Activated T-helper 1 cell treated with anti-CD3 and anti-CD28 coated beads, Interleukin-2, amount 50 U/mL, for 16 hours (primary cell): ENCODE measurements at places on chromosomes 3 and 15.

DNA sequence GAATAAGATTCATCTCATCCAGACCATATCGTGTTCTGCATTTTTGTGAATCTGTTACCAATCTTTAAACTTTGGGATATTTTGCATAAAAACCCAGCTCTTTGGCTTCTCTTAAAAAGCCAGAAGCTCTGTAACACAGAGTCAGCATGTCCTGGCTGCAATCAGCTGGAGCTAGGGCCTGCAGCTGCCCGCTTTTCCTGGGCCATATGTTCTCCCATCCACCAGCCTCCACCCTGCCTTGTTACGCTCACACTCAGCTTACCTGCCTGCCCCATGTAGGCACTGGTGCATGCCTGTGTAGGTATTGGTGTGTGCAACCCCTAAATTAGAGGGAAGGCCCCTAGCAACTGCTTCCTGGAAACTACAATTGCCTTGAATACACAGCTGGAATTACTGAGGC is 48.2 kb downstream of the CRYGS start:
- DNase-seq: no peak

DNA sequence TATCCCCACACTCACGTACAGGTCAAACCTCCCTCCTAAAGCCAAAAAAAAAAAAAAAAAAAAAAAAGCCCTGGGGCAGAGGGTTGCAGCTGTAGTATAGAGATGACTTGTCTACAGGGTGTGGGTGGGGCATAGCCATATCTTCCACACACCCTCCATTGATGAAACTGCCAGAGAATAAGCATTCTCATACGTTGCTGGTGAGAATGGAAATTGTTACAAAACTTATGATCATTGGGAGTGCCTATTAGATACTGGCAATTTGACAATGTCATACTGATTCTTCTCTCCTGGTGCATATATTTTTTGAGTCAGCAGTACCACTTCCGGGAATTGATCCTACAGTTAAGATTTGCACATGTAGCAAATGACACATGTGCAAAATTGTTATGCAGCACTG is 11.0 kb upstream of the CTNNB1 start:
- no peak for DNase-seq

DNA sequence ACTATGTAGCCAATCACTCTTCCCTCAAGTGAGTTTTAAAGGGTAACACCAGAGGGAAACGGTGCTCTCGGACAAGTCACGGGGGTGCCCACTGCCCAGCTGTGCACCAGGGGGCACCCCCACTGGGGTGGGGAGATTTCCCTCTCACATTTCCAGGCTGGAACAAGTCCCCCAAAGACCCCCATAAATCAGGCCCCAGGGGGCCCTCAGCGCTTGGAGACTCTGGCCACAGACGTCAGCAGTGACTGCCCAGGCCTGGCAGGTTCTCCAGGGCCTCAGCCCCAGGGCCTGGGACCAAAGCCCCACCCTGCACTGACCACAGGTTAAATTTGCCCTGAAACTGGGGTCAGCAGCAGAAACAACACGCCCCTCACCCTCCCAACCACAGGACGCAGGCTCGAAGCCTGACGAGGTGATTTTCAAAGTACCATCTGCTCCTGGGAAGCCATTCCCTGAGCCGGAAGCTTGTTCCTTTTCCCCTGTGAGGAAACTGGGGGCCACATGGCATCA is 17.0 kb downstream of the XXYLT1 start:
- DNase-seq: no peak

GRCh38 chr15:81146006-81146405 is 11.9 kb downstream of the CFAP161 start:
- DNase-seq: no peak

GRCh38 chr3:156702367-156702766 is 28.0 kb downstream of the TIPARP start:
- no peak for DNase-seq
